Activated CD4-positive, alpha-beta T cell treated with anti-CD3 and anti-CD28 coated beads for 1 hour (primary cell): ENCODE measurements at places on chromosomes 5 and 9.

- no peak for DNase-seq
These were observed 234.5 kb upstream of the SLC24A2 start for GRCh38 chr9:20023210-20023905.

DNA sequence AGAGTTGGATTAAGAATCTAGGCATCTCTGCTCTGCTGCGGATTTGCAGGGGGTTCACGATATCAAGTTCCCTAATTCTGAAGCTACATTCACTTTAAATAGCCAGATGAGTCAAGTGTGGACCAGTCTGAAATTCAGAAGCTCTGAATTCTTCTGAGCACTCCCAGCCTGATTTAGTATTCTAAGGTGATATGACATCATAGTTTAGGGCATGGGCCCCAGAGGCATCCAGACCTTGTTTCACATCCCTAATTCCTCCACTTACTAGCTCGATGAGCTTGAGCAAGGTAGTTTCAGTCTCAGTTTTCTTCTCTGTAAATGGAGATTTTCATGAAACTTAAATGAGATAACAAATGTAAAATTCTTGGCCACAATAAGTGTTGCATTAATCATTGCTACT is 65.2 kb downstream of the TMEM167A start:
- no peak for DNase-seq

DNA sequence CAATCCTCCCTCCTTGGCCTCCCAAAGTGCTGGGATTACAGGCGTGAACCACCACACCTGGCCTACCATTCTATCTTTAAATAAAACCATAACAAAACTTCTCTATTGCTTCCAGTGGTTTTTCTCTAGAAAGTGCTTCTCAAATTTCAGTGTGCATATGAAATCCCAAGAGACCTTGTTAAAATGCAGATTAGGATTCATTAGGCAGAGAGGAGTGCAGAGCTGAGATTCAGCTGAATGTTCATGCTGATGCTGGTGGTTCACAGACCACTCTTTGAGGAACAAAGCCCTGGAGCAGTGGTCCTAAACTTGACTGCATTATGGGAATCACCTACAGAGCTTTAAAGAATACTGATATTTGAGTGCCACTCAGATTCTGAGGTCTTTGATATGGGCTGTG is 28.2 kb downstream of the CARD6 start:
- DNase-seq: no peak

DNA sequence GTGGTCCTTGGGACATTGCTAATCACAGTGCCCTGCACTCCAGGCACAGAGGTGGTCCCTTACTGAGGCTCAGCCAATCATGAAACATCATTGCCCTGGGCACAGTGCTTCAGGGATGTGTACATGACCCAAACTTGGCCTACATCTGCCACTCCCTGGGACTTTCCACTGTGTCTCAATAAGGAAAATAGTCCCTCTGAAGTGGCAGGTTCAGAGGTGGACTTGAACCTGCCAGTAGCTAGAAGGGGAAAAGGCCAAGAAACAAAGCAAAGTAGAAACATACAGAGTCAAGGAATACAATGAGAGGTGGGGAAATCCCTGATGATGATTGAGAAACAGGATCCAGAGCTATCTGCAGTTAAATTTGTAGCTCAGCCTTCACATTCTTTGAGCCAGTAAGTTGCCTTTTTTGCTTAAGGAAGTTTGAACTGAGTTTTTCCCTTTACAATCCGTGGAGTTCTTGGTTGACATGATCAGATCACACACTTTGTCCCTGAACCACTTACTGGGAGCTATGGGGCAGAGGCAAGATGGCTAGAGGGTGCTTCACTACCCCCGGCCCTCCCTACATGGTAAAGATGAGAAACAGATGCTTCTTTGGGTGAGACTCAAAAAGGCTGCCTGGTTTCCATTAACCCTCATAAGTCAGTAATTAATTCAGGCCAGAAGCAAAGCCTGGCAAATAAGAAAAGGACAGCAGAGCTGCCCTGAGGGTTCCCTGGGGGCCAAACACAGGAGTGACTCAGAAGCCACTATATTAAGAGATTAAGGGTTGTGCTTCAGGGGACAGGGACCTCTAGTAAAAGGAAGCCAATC is 57.6 kb downstream of the SH3TC2 start:
- DNase-seq: no peak

DNA sequence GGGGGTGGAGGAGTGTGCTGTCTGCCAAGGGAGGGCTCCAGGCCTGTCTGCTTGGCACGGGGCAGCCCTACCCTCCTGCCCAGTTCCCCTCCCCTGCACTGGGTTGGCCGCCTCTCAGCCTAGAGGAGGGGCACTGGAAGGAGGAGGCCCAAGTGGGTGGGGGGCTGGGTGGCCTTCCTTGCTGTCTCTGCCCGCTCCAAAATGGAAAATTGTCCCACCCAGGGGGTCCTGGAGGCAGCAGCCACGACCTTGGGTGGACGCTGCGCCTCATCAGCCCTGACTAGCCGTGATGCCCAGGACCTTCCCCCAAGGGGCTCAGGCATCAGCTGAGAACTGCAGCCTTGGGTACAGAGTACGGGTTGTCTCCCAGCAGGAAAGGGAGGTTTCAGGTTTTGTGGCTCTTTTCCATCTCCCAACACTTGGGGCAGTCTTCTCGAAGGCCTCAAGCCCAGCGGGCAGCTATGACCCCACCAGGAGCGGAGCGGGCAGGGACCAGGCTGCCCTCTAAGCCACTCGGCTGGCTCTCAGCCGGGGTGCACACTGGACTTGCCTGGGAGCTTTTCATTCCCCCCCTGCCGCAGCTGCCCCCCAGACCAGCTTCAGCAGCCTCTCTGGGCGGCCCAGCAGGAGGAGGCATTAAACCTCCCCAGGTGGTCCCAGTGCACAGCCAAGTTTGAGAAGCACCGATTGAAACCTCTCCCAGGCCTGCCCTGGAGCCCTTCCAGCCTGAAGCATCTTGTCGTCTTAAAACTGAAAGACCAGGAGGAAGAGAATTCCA is 20.6 kb downstream of the NTNG2 start:
- DNase-seq: no peak
